Right cardiac atrium (tissue), 5 donors: ENCODE measurements at places on chromosomes 12 and 14. TPM values are rescaled to one million over a fixed set of nuclear protein-coding genes. Genes with fewer than 3 reads are reported as not detected.
A peak's percentile ranks its signal among the peaks of the same experiment; 100 is the strongest.

GRCh38 chr12:110234755-110235154 is 46.3 kb upstream of the ATP2A2 start:
- DNase-seq, result no peak

DNA sequence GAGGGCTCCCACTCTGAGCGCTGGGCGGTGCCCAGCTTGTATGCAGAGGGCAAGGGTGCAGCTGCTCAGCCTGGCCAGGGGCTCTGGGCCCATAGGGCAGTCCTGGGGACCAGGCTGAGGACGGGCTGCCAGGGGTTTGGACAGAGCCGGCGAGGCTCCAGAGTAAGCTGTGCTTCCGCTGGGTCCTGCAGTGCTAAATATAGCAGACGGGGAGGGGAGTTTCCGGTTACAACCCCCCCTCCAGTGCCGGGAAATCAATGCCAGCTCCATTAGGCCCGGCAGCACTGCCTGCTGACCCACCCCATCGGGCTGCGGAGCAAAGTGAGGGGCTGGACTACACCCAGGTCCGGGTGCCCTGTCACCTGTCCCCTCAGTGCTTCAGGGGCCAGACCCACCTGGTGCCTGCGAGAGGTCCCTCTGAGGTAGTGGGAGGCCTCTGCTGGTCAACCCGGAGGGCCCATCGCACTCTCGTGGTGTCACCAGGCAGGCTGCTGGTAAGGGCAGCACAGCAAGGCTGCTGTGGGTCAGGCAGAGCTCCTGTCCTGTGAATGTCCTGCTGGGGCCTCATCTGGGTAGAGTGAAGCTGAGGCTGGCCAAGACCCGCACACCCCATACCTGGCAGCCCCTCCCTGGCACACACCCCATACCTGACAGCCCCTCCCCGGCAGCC is 2.6 kb upstream of the JAG2 start:
- no peak for DNase-seq

DNA sequence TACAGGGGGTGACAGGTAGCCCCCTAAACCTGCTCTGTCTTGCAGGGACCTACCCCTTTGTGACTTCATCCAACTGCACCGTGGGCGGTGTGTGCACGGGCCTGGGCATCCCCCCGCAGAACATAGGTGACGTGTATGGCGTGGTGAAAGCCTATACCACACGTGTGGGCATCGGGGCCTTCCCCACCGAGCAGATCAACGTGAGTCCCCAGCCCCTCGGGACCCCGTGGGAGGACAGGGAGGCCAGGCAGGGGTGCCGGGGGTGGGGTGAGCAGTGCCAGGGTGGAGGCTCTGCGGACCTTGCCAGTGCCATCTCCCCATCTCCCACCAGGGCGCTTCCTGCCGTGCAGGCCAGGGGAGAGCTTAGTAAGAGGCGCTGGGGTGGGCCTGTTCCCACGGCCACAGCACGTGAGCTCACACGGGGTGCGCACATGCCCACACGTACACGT is 11.1 kb upstream of the SIVA1 start:
- peak; percentile 13 for DNase-seq

GRCh38 chr14:64755781-64756221 is 51.6 kb downstream of the PLEKHG3 start:
- DNase-seq, result no peak

- no peak for DNase-seq
Observed at GRCh38 chr12:108800591-108800990, 56.8 kb downstream of the SSH1 start.

- no peak for DNase-seq
Observed at GRCh38 chr12:112964915-112965314, 13.4 kb upstream of the OAS2 start.

DNA sequence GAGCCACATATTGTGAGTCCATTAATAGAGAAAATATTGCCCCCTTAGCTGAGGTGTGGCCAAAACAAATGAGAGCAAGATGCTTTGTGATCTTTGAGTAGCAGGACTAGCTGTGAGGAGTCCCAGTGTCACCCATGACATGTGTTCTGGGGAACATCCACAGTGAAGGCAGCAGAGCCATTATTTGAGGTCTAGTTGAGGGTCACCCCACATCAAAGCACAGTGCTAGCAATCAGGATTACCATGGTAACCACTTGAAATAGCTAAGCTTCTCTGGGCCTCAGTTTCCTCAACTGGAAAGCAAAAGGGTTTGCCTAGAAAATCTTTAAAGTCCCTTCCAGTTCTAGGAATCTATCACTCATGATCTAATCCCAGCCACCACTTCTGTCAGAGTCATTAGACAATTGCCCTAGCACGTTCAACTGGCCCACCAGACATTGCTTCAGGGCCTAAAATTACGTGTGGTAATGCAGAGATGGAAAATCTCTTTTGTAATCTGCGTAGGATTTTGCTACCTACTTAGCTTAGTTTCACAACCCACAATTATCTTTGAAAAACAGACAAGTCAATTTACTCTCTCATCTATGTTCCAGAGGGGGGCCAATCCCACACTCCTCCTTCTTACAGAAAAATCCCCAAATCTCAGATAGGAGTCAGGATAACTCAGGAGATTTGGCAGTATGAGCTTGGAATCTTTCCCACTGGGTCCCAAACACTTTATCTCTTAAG is 251.2 kb upstream of the EGLN3 start:
- DNase-seq, result no peak

GRCh38 chr14:104697317-104697703 is 7.9 kb downstream of the INF2 start:
- DNase-seq, result no peak

GRCh38 chr14:59391388-59391787 is 73.8 kb downstream of the GPR135 start:
- no peak for DNase-seq

GRCh38 chr12:110004598-110004997 is 5.4 kb downstream of the ANKRD13A start:
- no peak for DNase-seq

- no peak for DNase-seq
Observed at GRCh38 chr14:22865424-22866405, 5.8 kb upstream of the LRP10 start.

- no peak for DNase-seq
Observed at GRCh38 chr14:73662487-73662943, 17.7 kb downstream of the DNAL1 start.

DNA sequence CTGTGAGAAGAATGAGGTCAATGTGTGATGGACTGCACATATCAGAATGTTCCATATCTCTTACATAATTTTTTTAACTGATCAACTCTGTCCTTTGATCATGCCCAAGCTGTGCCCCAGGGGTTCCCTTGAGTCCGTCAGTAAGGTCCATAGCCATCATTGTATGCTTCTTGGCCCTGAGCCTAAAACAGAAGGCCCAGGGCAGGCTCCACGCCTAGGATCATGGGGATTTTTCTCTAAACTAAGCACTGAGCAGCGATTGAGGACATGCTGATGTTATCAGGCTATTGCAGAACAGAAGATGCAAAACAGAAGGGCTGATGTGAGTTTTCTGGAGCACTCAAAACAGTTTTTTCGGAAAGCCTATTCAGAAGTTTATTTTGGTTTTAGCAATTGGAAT is 20.9 kb downstream of the RNASE9 start:
- DNase-seq, result no peak

GRCh38 chr14:29092121-29092520 is 325.5 kb downstream of the FOXG1 start:
- no peak for DNase-seq

GRCh38 chr14:20179218-20179617 is 11.5 kb upstream of the OR11G2 start:
- DNase-seq, result peak; percentile 24

DNA sequence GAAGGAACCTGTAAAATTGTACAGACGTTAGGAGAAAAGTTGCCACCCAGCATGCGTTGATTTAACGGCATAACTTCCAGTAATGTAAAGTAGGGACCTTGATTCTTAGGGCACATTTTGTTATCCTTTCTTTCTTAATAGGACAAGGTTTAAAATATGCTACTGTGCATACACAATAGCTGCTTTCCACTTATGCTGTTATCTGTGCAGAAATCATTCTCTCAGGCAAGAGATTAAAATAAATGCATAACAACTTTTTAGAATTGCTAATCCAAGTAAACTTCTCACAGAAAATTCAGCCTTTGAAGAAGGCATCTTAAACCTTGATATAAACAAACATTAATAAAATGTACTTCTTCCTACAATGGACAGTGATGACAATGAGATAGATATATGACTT is 16.0 kb upstream of the PTCSC3 start:
- DNase-seq, result no peak

DNA sequence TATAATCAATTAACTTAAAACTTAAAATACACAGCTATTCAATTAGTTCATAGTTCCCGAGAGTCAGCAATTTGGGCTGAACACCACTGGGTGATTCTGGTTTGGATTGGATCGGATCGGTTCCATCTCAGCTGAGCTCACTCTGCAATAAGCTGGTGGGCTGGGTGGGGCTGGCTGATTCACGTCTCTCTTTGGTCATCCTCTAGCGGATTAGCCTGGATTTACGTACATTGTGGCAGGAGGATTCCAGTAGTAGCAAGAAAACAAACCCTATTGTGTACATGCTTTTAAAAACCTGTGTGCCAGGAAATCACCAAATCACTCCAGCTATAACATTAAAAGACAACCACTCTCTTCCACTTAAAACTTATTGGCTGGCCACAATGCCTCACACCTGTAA is 3.2 kb upstream of the CLEC4C start:
- no peak for DNase-seq

- DNase-seq, result no peak
Observed at GRCh38 chr12:62689042-62689839, 222.6 kb downstream of the MON2 start.

DNA sequence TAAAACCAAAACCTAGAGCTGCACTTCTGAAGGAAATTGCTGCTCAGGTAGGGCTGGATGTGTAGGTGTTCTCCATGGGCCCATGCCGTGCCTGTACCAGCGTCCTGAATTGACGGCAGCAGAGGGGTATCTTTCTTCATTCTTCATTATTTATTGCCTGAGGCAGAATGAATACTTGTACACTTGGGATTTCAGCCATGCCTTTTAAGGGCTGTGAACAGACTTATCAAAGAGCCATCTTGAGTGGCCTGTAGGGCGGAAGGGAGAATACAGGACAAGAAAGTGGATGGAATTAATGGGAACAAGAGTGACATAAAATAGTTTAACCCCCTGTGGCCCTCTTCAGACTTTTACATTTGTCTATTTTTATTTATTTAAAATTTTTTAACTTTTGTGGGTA is 61.4 kb downstream of the RASSF3 start:
- DNase-seq, result no peak

GRCh38 chr12:3791256-3791874 is 38.5 kb upstream of the CRACR2A start:
- no peak for DNase-seq

DNA sequence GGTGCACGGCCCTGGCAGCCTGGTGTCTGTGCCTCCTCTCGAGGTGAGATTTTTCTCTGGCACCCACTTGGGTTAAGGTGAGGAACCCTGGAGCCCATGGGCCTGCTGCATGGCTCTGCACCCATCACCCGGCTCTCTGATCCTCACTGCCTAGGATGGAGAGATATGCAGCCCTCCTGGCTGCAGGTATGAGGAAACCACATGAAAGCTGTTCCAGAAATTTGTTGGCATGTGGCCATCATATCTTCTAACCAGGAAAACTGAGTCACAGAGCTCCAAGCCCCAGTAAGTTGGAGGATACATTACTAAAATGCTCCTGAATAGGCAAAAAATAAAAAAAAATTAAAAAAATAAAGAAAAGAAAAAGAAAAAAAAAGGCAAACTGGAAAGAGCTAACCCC is 39.3 kb upstream of the DDX11 start:
- no peak for DNase-seq

- DNase-seq, result no peak
Observed at GRCh38 chr14:39419272-39419671, 13.0 kb downstream of the FBXO33 start.

DNA sequence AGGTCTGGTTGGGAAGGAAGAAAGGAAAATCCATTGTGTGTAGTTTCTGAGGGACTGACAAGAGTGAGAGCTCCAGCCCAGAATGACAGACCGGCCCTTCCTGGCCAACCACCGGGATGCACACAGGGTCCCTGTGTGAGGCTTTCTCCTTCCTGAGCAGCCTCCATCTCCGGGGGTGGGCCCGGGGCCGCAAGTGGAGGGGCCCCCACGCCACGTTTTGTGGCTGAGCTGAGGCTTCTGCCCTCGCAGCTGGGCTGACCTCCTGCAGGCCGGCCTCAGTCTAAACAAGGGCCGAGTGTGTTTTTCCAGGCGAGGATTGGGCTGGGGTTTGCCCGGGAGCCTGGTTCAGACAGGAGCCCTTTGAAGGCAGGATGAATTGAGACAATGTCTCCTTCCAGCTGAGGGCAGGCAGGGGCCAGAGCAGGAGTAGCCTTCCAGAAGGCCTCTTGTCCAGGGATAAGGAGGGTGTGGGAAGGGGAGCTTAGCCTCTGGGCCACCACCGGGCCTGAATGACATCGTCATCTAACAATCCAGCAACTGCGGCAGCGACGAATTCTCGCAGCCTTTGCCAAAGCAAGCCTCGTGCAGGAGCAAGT is 96.5 kb upstream of the NCOR2 start:
- DNase-seq, result no peak

DNA sequence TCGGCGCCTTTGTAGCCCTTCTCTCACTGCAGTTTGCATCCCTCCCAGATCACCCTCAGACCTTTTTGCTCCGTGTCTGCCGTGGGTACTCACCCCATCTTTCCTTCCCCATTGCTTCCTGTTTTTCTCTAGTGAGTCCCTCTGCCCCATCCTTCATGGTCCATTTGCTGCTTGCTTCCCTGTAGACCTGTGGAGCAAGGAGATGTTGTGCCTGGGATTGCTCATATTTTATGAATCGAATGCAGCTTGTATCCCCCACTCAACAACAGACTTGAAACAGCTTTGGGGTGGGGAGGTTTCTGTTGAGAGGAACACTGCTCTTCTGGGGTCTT is 661 bp downstream of the DENR start:
- DNase-seq, result no peak

DNA sequence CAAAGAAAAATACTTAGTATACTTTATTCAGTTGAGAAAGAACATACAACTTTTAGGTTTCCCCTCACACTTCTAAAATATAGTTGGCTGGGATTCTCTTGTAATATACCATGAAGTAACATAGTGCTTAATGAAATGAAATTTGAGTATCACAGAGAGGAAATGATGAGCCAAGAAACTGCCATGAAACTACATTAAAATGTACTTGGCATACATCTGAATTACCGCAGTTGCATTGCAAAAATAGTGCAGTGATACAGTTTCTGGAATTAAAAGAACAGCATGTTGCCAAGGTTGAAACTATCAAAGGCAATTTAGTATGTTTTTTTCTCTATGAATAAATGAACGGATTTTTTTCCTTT is 389.2 kb downstream of the TMEM117 start:
- DNase-seq, result no peak

The MYO1H gene
- total RNA-seq, result 0.56 TPM

The VRTN gene
- total RNA-seq, result not detected

The TAS2R7 gene
- not detected for total RNA-seq

The PRH2 gene
- not detected for total RNA-seq

The MGP gene
- total RNA-seq, result 660 TPM

The PMEL gene
- 1.3 TPM for total RNA-seq

The CMAS gene
- total RNA-seq, result 43.7 TPM

The RAD9B gene
- total RNA-seq, result 2.3 TPM
